ENCODE measurements at places on chromosomes 2 and 18. TPM values are rescaled to one million over a fixed set of nuclear protein-coding genes. Genes with fewer than 3 reads are reported as not detected.

DNA sequence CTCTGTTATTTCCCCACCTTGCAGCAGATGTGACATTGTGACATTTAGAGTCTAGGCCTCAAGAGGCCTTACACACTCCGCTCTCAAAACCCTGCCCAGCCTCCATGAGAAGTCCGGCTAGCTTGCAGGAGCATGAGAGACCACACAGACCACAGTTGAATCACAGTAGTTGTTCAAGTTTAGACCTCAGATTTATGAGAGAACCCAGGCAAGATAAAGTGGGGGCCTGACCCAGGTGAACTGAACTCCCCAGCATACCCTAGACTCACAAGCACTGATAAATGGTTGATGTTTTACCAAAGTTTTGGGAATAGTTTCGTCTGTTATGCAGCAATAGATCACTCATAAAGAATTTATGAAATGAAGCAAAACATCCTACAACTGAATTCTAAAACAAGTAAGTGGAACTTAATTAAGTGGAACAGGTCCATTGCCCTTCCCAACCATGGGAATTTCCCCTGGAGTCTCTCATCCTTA, 4.7 kb upstream of the STAT1 start:
- DNase-seq, result no peak

The SUMO1 gene
- 75.6 TPM for total RNA-seq

GRCh38 chr2:127193967-127194280, 26.2 kb downstream of the CYP27C1 start:
- DNase-seq, result no peak

- DNase-seq, result no peak
Observed at GRCh38 chr2:10623776-10624175, 66.0 kb downstream of the NOL10 start.

- DNase-seq, result no peak
Observed at GRCh38 chr18:28890791-28891190, 713.9 kb upstream of the CDH2 start.

- DNase-seq, result no peak
Observed at GRCh38 chr18:474416-474815, 26.1 kb downstream of the COLEC12 start.

All from upper lobe of right lung (tissue), 1 donor.